ENCODE measurements at places on chromosomes 5 and 9.
A peak's percentile ranks its signal among the peaks of the same experiment; 100 is the strongest.

DNA sequence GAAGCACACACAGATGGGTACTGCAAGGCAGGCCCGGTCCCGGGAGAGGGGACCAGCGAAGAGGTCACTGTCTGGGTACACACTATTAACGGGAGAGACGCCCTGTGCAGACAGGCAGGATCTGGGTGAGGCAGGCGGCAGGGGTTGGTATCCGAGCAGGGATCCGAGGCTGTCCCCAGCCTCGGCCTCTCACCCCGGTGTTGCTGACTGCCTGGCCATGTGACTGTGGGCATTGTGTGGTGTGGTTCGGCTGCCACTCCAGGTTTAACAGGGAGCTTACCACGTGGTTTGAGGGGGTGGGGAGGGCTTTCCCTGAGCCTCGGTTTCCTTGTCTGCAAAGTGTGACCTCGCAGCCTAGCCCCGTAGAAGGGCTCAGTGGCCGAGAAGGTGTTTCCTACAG is 11.1 kb upstream of the RALGDS start:
- DNase-seq = no peak

GRCh38 chr5:5436203-5436760 is 13.8 kb downstream of the ICE1 start:
- DNase-seq = no peak

GRCh38 chr5:34682926-34683623 is 26.9 kb downstream of the RAI14 start:
- no peak for DNase-seq

DNA sequence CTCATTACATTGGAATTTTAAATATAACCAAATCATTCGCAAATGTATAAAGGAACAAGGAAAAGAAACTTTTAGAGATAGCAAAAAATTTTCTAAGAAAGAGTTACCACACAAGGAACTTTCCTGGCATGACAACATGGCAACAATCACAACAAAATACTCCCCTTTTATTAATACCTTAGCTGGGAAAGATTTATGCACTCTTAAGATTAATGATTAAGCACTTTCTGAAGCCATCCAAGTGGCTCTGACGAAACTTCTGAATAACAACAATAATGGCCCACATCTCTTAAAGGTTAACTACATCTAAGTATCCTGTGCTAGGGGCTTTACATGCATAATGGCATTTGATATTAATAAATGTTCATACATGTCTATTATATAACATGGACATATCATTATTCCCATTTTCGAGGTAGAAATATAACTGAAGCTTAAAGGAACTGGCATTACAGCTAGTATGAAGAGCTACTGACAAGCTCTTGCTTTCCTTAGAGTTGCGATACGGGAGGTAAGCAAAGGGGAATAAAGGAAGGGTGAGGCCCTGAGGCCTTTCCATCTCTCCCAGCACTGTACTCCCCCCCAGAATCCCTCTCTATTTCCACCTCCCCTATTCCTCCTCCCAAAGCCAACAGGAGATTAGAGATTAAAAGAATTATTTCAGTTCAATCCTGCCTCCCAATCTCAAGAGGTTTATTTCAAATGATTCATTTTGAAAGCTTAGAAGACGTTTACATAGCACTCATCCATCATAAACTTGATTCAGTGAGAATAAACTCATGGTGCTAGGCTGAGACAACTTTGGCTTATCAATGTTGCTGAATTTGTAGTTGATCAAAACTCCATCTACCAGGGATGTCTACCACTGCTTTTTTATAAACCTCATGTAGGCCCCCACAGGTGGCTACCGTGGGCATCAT is 9.6 kb downstream of the MTMR12 start:
- DNase-seq = no peak

- no peak for DNase-seq
Observed at GRCh38 chr9:70228118-70228517, 30.7 kb upstream of the SMC5 start.

GRCh38 chr5:142499591-142500226 is 174.9 kb upstream of the SPRY4 start:
- no peak for DNase-seq

DNA sequence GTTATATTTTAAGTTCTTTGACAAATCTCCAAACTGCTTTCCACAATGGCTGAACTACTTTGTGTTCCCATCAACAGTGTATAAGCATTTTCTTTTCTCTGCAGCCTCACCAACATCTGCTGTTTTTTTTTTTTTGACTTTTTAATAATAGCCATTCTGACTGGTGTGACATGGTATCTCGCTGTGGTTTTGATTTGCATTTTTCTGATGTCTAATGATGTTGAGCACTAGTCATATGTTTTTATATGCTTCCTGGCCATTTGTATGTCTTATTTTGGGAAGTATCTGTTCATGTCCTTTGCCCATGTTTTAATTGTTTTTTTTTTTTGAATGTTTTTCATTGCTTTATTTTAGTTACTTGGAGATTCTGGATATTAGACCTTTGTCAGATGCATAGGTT is 196.6 kb downstream of the PLK2 start:
- DNase-seq = no peak

GRCh38 chr5:78506261-78507024 is 142.1 kb downstream of the LHFPL2 start:
- no peak for DNase-seq

DNA sequence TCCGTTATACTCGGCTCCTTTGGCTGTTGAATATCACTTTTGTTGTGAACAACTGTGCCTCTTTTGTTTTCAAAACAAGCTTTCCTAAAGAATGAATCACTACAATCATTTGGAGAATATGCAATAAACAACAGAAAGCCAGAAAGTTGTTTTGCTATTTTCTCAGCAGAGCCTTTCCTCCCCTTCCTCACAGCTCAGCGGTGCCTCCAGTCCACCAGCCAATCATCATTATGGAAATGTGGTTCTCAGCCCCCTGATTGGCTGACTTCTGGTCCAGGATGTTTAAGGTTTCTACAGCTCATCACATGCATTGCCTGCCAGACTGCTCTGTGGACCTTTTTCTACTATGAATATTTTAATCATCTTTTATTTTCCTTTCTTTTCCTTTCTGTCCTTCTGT is 9.1 kb upstream of the ZNF608 start:
- DNase-seq = no peak

DNA sequence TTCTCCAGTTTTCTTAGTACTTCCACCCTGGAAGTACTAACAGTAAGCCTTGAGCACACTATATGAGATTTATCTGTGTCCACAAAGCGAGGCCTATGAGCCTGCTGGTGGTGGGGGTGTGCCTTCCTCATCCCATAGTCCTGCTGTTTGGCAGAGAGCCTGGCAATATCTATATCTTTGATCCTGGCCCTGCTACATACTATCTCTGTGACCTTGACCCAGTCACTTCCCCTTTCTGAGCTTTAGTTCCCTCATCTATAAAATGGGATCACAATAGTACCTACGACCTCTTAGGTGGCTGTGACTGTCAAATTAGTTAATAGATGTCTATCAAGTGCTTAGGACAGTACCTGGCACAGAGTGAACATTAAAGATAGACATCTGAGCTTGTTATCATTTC is 114.6 kb upstream of the SAP30L start:
- DNase-seq = no peak

DNA sequence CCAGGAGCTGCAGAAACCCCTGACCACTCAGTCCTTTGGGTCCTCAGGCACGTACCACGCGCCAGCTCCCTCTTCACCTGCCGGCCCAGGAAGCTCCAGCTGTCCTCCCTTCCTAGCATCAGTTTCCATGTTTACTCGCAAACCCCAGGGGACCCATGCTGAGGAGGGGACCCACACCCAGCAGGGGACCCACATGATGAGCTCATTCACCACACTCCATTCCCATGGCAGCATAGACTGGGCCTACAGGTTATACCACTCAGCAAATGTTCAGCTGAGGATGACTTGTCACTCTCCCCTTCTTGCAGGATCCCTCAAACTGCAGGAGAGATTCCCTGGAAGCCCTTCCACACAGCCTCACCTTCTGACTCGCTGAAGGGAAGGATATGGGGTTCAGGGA is 73.5 kb upstream of the GALNT10 start:
- DNase-seq = no peak

DNA sequence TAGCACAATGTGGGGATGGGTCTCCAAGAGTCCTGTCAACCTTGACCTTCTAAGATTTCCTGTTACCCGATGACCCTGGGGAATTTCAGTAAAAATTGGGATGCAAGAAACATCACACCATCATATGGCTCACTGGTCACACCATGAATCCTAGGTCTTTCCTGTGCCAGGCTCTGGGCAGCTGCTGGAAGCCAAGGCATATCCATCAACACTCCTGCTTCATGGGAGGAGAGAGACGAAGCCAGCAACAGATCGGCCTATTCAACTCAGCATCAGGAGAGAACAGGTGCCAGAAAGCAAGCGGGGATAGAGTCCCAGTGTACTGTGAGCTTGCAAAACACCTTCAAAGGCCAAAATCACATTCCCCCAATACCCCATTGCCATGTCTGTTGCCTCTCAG is 6.5 kb upstream of the NEK6 start:
- DNase-seq = no peak

DNA sequence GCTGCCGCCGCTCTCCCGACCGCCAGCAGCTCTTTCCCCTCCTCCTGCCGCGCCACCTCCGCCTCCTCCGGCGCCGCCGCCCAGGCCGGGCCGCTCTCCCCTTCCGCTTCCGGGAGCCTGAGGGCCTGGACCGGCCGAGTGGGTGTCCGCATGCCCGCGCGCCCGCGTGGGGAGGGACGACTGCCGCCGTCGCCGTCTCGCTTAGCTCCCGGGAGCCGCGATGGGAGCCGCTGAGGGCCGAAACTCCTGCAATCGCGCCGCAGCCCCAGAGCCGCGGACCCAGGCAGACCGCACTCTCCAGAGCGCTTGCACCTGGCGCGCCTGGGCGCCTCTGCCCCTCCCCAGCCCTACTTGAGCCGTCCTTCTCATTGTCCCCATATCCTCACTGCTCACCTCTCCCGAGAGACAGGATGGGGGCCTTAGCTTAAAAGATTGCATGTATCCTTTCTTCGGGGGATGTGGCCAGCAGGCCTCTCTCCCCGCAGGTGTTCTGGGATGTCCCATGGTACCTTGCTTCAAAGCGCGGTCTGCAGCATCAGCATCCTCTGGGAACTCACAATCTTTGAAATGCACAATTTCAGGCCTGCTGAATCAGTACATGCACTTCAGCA is at the start of gene ZDHHC21:
Gene ZDHHC21 (minus strand): TSS at position 182 of the 611 bp plus-strand sequence. CDS start 19,092 bp downstream, outside the sequence.
- peak; percentile 60 for DNase-seq

- DNase-seq = no peak
Observed at GRCh38 chr5:39570403-39571027, 145.7 kb upstream of the DAB2 start.

GRCh38 chr5:141772281-141772680 is 90.3 kb upstream of the ARAP3 start:
- DNase-seq = no peak

DNA sequence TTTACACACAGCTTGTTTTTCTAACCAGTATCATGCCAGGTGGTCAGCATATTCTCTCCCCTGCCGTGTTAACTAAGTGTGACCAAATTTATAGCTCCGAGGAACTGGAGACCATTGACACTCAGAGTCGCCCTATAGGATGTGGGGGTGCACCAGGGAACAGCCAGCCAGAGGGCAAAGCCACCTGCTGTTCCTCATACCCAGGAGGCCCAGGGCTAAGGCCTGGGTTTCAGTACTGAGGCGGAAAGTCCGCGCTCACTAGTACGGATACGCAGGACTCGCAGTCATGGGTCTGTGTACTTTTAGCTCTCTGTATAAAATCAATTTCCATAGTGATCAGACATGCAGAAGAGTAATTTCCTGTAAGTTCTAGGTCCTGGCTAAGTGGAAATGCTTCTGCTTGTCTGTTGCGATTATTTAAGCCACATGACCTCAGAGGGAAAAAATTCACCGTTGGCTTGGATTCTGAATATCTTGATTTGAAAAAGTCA is 247.0 kb downstream of the AOPEP start:
- DNase-seq = no peak

DNA sequence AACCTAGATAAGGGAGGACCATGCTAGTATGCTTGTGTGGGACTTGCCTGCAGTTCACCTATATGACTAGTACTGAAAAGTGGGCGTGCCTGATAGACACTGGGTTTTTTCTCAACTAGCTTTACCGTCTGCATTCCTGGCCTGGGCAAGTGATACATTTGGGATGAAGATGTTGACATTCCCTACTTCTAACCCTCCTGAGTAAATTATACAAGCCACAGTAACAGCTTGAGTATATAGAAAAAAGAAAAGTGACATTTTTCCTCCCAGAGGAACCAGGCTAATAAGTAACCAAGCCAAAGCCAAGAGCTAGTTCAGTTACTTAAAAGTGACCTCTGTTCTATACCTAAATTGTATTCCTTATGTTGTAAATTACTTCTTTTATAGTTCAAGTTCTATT is 153.8 kb upstream of the CYLC2 start:
- DNase-seq = no peak

- DNase-seq = no peak
Observed at GRCh38 chr9:38432922-38433510, 8.8 kb upstream of the IGFBPL1 start.

- DNase-seq = no peak
Observed at GRCh38 chr5:65152131-65152530, 329.6 kb downstream of the ADAMTS6 start.

DNA sequence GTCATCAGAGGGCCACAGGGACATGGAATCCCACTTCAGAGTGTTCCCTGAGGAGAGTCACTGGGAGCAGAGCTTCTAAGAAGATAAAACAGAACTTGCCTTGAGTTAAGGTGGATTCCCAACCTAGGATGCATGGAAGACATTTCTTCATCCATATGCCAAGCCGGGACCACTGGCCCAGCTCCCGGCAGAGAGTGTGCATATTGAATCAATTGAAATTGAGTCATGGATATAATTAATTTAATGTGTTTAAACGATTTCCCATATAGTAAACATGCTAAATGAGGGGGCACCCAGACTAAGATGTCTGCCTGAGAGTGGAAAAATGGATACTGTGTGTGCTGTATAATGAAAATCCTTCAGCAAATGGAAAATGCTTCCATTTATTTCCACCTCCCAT is 194.4 kb upstream of the TBC1D2 start:
- DNase-seq = no peak

DNA sequence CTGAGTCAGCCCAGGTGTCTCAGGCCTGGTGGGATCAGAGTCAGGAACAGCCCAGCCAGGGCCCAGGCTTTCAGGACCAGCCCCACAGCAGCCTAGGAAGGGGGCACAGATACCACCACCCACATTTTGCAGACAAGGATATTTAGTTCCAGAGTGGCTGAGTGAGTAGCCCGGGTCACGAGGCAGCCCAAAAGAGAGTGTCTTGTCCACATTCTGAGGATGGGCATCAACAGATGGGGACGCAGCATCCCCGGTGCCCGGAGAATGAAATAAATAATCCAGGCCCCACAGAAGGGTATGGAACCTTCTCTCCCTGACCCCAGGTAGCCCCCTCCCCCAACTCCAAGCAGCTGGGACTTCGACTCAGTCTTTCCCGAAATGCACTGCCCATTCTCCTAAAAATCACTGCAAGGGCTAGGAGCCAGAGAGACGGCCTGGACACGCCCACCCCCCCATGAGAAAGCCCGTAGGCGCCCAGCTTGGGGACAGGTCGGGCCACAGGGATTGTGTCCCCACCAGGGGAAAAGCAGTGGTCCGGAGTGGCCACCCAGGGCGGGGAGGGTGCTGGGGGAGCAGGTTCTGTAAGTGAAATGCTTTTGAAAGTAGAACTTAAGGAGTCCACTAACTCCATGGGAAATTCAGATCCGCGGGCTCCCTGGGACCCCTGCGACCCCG is 6.9 kb downstream of the LHX3 start:
- no peak for DNase-seq

GRCh38 chr9:29793970-29794369 is 2220.7 kb upstream of the C9orf72 start:
- no peak for DNase-seq

All from stimulated activated CD4-positive, alpha-beta T cell treated with anti-CD3 and anti-CD28 coated beads, Interleukin-4, amount 100 ng/mL, for 1 hour (primary cell).